ENCODE measurements at places on chromosomes 16 and 17.

GRCh38 chr17:29179232-29180033 lies 765 bp downstream of the MYO18A start:
- peak; percentile 27 for DNase-seq

- DNase-seq, result no peak
These were observed 266.3 kb downstream of the FOXL1 start for GRCh38 chr16:86844695-86845094.

GRCh38 chr17:17154981-17155380 lies 51.2 kb downstream of the PLD6 start:
- no peak for DNase-seq

DNA sequence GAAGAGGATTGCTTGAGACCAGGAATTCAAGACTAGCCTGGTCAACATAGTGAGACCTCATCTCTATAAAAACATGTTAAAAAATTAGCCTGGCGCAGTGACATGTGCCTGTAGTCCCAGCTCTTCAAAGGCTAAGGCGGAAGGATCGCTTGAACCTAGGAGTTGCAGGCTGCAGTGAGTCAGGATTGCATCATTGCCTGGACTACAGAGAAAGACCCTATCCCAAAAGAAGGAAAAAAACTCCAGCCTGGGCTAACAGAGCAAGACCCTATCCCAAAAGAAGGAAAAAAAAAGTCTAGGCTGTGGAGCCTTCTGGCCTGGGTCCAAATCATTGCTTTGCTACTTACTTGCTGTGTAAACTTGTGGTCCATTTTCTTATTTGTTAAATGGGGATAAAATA lies 4.9 kb downstream of the CCP110 start:
- DNase-seq, result no peak

GRCh38 chr16:4801051-4801961 lies 1.1 kb downstream of the ROGDI start:
- no peak for DNase-seq

- DNase-seq, result no peak
These were observed 36.9 kb upstream of the KLHDC4 start for GRCh38 chr16:87802670-87803069.

DNA sequence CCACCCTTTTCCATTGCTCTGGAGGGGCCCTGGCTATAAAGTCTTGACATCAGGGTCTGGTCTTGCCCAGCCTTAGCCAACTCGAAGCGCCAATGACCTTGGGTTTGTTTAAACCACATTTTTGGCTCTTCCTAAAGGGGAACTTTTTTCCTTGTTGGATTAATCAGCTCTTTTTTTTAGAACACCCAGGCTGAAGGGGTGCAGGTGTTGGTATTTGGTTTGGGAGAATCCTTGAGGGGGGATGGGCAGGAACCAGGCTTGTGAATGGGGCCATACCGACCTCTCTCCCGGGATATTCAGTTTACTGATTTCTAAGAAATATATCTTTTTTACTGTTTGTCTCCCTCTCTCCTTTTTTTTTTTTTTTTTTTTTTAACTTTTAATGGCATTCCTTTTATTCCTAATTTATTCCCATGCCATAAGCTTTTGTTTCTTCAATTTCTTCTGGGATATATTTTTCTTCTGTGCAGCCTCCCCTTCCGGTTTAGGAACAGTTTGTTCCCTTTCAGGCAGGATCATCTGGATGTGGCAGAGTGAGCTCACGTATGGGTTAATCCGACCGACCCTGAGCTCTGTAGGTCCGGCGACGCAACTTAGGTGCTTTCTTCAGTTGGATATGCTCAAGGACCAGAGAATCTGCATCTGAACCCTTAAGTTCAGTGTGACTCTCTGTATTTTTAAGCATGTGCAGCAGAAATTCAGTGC lies 129.5 kb downstream of the ABCC6 start:
- DNase-seq, result no peak

- no peak for DNase-seq
These were observed 31.3 kb upstream of the TEKT1 start for GRCh38 chr17:6862825-6863224.

DNA sequence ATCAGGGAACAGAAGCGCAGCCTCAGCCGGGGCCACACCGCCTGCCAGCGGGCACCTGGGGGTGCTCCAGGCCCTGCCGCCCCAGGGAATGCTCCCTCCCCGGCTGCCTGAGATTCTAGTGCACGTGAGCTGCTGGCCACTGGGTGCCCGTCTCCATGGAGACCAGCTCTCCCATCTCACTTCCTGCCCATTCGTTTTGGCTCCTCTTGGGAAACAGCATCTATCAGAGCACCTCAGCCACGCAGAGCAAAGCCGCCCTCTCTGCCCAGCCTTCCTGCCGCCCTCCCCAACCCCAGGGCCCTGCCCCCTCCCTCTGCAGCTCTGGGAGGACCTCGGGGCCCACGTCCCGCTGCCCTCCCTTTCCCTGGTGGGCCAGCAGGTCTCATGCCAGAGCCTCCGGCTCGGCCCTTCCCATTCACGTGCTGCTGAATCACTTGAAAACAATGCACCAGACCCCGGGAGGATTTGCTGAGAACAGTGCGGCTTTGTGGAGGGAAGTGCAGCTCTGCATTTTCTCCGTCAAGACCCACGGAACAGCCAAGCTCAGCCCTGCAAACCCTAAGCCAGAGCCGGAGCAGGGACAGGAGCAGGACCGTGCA lies 19.4 kb downstream of the CEP295NL start:
- peak; percentile 78 for DNase-seq

DNA sequence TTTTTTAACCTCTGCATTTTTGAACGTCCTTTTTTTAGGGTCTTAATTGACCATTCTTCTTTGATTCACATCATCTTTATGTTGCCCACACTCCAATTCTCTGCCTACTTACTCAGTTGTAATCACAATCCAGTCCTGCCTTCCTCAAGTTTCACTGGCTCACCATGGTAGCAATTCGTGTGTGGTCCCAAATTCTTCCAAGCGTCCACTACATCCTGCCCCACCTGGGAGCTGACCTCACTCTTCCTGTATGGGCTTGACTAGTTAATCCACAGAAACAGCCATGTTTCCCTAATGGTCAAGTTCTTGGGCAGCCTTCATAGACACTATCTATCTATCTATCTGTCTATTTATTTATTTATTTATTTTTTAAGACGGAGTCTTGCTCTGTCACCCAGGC lies 7.1 kb downstream of the TLCD2 start:
- no peak for DNase-seq

DNA sequence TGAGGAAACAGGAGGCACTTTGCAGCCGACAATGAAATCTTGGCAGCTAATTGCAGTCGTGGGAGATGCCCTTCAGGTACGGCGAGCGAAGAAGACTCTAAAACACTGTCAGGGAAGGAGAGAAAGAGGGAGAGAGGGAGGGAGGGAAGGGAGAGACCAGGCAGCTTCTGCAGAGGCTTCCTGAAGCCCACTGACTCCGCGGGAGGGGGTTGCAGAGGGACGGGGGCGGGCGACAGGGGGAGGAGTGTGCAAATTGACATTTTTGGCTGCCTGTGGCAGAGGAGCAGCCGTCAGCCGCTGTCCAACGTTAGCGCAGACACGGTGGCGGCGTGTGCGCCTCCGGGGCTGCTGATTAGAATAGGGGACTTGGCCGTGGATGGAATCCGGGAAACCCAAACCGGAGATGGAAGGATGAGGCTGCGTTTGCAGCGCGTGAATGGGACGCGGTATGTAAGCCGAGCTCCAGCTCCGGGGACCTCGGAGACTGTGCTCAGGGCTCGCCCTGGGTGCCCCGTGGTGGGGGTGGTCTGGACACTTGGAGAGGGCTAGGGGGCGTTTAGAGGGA lies 849.1 kb upstream of the RBFOX1 start:
- DNase-seq, result no peak

DNA sequence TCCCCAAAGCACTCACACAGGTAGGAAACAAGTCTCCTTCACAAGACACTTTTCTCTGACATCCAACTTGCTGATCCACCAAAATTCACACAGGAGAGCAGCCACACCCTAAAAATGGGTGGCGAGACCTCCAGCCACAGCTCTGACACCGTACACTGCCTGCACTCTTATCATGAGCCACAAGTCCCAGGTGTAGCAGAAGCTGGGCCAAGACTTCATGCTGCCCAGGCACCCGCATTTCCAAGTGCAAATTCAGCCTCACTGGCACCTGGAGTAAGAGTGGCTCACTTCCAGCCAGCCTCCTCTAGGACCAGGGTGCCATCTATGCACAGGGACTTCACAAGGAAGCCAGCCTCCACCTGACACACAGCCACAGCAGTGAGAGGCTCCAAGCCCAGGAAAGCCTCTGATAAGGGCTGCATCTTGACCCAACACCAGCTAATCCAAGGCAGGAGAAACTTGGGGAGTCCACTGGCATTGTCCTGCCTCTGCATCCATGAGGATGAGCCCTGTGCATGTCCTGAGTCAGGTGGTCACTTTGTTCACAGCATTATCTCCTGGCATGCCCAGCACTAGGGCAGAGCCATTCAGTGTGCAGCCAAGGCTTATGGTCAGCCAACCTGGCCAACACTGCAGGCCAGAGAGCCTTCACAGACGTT lies 2.6 kb upstream of the ZNF768 start:
- DNase-seq, result no peak

DNA sequence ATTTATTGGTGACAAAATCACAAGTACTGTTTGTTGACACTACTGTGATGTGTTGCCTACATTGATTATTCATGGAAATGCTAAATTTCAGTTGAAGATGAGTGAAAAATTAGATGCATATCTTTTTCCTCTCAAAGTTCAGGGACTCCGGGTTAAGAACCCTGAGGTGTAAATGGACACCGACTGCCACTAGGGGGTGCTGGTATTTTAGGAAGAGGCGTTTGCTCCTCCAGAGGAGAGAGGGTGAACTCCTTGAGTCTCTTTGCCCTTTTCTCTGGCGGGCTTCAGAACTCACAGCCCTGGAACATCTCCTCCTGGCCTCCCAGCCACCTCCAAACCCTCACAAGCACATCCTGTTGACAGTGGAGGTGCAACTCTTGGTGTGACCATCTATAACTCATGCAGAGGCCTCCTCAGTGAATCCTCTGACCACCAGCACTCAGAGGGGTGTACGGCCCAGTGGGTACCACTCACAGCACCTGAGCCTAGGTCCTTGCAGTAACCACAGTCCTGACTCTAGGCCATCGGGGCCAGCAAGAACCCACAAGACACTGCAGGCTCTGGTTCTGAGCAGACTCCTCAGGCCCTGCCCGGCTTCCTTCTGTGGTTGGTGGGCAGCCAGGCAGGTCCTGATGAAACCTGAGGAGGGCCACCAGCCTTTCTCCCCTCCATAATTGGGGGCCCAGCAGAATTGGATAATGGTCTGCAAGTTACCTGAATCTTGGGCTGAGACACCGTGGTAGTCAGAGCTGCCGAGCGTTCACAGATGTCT lies 26.2 kb upstream of the PIK3R5 start:
- no peak for DNase-seq

DNA sequence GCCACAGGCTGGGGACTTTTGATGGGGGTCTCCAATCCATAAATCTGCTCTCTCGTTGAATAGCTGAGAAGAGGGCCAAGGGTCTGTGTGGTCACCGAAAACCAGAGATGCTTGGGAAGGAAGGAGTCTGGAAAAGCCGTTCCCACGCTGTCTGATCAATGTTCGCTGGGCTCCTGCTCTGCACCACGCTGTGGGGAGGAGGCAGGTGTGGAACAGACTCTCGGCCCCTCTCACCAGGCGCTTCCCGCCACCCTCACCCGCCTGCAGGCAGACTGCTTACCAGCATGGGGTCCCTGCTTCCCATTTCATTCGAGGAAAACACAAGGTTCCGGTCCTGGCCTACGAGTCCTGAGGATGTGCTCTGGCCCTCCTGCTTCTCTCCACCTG lies 702 bp upstream of the ALDH3A1 start:
- no peak for DNase-seq

DNA sequence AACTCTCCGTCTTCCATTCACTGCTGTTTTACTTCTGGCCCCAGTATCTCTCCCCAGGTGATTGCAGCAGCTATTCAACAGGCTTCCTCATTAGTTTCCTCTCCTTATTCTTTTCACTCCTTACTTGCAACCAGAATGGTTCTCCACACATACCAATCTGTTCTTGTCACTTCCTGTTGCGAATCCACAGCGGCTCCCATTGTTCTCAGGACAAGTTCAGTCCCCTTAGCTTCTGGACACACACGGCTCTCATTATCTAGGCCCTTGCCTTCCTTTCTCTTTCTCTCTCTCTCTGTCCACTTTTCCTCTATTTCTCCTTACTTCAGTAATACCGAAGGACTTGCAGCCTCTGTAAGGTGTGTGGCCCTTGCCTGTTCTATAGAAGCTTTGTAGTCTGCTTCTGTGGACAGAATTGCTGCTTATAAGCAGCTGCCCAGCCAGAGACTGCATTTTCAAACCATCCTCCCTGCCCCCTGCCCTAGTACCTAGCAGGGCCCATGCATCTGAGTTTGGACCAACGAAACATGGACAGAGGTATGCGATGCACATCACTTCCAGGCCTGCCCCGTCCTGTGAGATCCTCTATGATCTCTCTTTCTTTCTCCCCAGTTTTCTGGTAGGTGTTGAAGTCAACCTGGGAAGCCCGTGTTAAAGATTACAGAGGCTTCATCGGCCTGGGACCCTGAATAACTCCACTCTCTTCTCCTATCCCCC lies 45.7 kb downstream of the VAT1L start:
- no peak for DNase-seq
